ENCODE measurements at places on chromosomes 3 and 15. TPM values are rescaled to one million over a fixed set of nuclear protein-coding genes. Genes with fewer than 3 reads are reported as not detected.

Gene PAK6
- total RNA-seq: 0.09 TPM

DNA sequence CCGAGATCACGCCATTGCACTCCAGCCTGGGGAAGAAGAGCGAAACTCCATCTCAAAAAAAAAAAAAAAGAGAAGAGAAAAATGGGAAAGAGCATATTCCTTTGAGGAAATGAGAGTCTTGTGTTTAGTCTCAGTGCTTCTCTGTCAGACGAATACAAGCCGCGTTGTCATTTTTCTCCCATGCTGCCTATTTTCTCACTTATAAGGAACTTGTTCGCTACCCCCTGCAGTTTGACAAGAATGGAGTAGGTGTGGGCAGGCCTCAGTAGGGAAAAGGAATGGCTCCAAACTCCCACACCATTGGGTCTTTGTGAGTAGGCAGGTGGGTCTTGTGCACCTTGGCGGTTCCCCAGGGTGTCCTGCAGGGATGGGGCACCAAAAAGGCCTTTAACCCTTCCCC, 6.5 kb downstream of the GPR160 start:
- no peak for DNase-seq

Gene SUCNR1
- 0.05 TPM for total RNA-seq

Gene GOLGA6D
- total RNA-seq: not detected

DNA sequence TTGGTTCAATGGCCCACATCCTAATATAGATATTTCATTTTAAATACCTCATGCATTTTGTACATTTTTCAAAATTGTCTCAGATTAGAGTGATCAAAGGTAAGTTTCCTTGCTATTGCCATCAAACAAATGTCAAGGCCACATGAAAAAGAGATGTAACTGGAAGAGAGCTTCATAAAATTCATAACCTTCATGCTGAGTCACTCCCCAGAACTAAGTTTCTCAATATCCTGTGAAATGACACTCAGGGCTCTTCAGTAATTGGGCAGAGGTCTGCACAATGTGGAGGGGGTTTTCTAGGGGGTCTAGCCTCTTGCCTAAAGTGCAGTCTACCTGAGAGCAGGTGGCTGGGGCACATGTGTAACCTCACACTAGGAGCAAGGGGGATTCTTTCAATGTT, 152.2 kb upstream of the SLC2A2 start:
- DNase-seq: no peak

DNA sequence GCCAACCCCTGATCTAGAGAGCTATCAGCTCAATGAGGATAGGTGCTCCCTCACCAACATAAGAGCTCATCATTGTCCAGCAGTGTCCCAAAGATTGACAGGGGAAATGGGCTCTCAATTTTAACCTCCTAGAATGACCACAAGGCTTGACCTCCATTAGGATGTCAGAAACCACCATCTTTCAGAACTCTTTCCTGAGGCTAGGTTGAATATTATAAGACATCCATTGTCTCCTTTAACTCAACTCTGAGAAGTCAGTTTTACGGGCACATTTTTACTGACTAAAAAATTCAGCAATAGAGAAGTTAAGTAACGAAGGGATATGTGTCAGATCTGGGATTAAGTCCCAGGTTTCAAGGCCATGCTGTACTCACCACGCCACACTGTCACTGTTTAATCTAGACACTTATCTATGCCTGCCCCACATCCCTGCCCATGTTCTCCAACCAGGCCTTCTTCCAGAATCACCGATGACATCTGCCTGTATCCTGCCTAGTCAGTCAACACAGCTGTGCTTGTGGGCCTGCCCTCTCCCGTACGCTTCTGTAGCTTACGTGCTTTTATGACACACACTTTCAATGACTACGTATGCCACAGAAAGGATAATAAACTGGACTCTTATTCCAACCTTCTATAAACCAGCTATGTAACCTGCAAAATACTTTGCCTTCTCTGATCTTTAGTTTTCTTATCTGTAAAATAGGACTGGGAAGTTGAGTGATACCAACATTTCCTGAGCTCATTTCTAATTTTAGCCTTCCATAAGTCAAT, 17.1 kb upstream of the MUC13 start:
- DNase-seq: no peak

DNA sequence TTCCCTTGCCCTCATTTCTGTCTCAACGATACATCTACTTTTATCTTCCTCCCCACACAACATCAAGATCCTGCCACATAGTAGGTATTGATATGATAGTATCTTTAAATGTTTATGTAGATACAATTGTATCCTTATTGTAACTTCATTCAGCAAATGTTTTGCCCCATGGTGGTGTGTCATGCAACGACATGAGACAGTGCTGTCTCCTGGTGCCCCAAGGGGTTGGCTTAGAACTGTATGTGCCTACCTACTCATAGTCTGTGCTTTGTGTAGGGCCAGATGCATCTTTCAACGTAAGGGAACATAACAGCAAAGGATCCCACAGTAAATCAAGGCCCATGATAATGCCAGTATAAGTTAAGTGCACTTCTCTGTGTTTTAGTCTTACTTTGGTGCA, 2.8 kb upstream of the CD47 start:
- no peak for DNase-seq

DNA sequence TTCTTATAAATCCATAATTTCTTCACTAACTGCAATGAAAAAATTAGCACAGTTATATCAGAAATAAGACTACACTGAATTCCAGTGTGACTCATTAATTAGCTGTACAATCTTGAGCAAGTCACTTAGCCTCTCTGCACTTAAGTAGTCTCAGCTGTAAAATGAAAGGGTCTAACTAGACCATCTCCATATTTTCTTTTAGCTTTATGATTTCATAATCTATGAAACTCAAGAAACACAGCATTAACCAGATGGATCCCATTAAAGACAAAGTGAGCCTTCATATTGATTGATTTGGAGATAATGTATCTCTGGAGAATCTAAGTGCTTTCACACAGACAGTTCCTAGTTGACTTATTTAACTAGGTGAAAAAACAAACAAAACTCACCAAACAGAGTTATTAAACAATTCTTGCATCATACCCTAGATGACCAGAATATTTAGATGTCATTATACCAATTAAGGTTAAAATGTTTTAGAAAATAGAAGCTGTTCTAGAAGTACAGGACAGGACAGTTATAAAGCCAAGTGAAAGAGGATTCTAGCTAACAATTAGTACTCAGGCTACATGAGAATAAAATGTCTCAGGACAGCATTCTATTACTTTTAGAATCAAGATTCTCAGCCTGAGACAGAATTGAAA, 11.2 kb downstream of the CSNK1G1 start:
- no peak for DNase-seq

- DNase-seq: no peak
Observed at GRCh38 chr15:101018450-101018849, 99.3 kb downstream of the LRRK1 start.

DNA sequence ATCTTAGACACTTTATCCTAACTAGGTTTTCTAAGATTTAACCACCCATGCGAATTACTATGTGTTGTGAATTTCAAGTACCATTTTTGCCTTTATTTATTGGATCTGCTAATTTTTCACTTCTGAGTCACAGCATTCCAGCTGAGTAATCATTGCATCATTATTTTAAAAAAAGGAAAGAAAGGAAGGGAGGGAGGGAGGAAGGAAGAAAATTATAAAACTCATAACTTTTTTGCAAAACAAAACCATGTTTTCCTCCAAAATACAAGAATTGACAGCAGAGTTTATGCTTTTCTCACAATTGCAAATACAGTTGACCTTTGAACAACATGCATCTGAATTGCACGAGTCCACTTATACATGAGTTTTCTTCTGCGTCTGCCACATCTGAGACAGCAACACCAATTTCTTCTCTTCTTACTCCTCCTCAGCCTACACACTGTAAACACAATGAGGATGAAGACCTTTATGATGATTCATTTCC, 651.4 kb upstream of the NECTIN3 start:
- DNase-seq: peak; percentile 97
